Stimulated activated naive CD8-positive, alpha-beta T cell treated with anti-CD3 and anti-CD28 coated beads, Interleukin-15, Interleukin-2, amounts not matched to agents 100 U/mL and 50 U/mL, for 24 hours (primary cell): ENCODE measurements at places on chromosomes 7 and 10.
A peak's percentile ranks its signal among the peaks of the same experiment; 100 is the strongest.

- no peak for DNase-seq
Observed at GRCh38 chr7:40492946-40493345, 358.1 kb downstream of the SUGCT start.

- DNase-seq: no peak
Observed at GRCh38 chr7:81709836-81710235, 60.0 kb downstream of the HGF start.

DNA sequence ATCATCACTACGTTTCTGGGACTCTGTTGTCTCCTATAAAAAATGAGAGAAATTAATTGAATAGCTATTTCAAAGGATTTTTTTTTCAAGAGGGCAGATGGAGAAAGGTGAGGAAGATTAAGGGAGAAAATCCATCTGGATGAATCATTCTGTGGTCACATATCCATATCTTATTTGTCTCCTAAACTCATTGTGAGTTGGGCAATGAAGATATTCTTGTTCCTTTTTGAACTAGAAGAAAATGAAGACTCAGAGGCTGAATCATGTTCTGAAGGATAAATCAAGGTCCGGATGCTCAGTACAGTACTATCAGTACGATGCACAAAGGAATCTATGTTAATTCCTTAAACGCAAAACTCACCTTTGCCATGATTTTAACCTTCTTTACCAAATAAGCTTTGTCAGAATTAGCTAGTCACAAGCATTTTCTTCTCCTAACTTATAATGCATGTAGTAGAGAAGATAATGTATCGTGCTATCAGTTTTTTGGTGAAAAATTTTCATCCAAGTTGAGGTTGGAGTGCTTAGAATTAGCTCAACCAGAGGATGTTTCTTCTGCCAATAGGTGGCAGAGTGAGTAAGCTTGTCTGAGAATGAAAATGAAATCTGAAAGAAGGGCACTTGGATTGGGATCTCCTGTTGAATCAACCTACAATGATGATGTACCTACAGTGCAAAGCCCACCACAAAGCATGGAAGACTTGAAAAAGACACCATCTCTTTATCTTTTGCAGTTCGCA lies 446.9 kb downstream of the KIF20B start:
- no peak for DNase-seq

- peak; percentile 8 for DNase-seq
Observed at GRCh38 chr10:78852466-78853240, 216.1 kb upstream of the ZMIZ1 start.

- no peak for DNase-seq
Observed at GRCh38 chr10:129814681-129815646, 149.1 kb downstream of the EBF3 start.

GRCh38 chr7:120334475-120334874 lies 61.5 kb downstream of the KCND2 start:
- no peak for DNase-seq

- no peak for DNase-seq
Observed at GRCh38 chr10:103792547-103792946, 62.8 kb downstream of the SH3PXD2A start.

DNA sequence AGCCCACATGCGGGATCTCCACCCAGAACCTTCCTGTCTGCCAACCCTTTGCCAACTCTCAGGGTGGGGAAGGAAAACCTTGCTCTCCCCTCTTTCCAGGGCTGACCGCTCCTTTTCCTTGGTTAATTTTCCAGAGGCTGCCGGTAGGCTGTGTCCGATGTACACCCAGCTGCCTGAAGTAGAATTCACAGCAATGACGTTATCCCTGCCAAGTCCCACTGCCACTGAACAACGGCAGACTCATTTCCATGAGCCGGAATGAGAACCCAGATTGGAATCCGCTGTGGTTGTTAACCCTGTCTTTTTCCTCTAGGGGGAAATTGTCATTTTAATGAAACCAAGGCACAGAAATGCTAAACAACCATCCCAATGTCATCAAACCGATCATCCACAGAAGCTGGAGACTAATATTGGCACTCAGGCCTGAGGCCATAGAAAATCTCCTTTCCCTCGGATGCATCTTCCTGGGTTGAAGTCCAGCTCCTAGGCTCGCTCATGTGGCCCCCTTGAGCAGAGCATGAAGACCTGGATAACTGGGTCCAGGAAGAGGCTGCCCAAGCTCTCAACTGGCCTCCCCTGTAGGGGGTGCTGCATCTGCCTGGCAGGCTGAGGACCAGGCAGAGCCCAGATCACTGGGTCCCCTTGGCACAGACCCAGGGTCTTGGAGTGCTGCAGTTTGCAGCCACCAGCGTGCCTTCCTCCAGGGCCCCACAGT lies 30.4 kb downstream of the KLRG2 start:
- DNase-seq: no peak

GRCh38 chr7:77627309-77627676 lies 69.0 kb upstream of the RSBN1L start:
- DNase-seq: no peak

- DNase-seq: no peak
Observed at GRCh38 chr10:23742368-23742767, 303.5 kb downstream of the OTUD1 start.

GRCh38 chr10:119634219-119634544 lies 17.0 kb upstream of the BAG3 start:
- no peak for DNase-seq

DNA sequence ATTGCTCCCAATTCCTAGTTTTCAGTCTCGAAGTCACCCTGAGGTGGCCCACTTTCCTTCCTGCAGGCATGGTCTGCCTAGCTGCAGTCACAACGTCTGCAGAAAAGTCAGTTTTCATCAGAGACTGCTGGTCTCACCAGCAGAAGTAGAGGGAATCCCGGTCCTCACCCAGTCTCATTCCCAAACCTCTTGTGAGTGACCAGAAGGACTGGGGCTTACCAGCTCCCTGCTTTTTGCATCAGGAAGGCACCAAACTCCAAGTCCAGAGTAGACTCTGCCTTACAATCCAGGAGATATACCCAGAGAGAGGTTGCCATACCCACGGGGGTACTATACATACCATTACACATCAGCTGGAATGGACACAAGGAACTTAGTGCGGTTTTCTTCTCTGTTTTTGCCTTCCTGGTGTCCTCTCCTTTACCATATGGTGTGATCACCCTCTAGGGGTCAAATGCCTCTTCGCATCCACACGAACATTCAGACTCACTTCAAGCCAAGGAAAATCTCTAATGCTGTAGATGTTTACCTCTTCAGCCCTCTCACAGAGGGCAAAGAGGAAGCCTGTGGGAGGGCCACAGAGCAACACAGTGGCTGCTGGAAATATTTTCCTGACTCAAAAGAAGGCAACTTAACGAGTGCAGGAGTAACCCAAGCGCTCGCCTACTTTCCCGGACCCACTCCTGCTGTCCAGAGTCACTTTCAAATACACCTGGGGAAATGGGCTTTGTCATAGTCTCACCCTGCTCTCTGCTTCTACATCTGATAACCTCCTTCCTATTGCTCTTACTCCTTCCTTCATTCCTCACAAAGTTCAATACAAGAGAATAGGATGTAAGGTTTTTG lies 220.9 kb downstream of the C7orf25 start:
- no peak for DNase-seq
